Cardiac muscle cell (in vitro differentiated cells and primary cell): ENCODE measurements at places on chromosomes 16 and 17. TPM values are rescaled to one million over a fixed set of nuclear protein-coding genes. Genes with fewer than 3 reads are reported as not detected.

GRCh38 chr17:74798239-74798707 lies 22.1 kb upstream of the NAT9 start:
- peaks cover 29% of the 10 kb centered on the region for H3K4me1 ChIP-seq
- H3K36me3 ChIP-seq = no peaks in the 10 kb centered on the region
- no peak overlapping the region for H3K4me3 ChIP-seq
- no peaks in the 10 kb centered on the region for H3K27me3 ChIP-seq

ANKRD40CL gene
- not detected in 2 replicates for total RNA-seq

- H3K36me3 ChIP-seq = no peaks in the 10 kb centered on the region
- H3K4me3 ChIP-seq = peak overlapping the region; percentile 41
- no peak for DNase-seq
- peaks cover 33% of the 10 kb centered on the region for H3K4me1 ChIP-seq
- H3K27ac ChIP-seq = no peak overlapping the region
Observed at GRCh38 chr17:13599864-13600263, 1.9 kb downstream of the HS3ST3A1 start.

DNA sequence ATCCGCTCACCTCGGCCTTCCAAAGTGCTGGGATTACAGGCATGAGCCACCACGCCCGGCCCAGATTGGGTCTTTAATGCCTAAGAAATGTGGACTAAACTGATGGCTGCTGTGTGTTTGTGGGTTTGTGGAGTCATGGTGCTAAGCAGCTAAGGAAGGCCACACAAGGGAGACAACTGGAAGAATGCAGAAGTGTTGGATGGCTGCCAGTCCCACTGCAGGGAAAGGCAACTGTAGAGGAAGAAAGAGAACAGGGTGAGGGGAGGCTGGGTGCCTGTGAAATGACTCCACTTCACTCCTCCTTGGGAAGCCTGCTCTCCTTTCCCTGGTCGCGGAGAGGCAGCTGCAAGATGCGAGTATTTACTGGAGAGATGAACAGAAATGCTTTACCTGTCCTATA lies 23.5 kb upstream of the SIAH1 start:
- H3K4me3 ChIP-seq = no peak overlapping the region
- no peaks in the 10 kb centered on the region for H3K4me1 ChIP-seq
- peak; percentile 89 for DNase-seq
- no peaks in the 10 kb centered on the region for H3K27me3 ChIP-seq
- no peak overlapping the region for H3K27ac ChIP-seq

KRT39 gene
- not detected in 2 replicates for total RNA-seq

- peaks cover 16% of the 10 kb centered on the region for H3K36me3 ChIP-seq
- peak overlapping the region; percentile 63 for H3K4me3 ChIP-seq
- peaks cover 40% of the 10 kb centered on the region for H3K27me3 ChIP-seq
- peak; percentile 61 for DNase-seq
- H3K4me1 ChIP-seq = peaks cover 21% of the 10 kb centered on the region
Observed at GRCh38 chr17:61400066-61400716, 548 bp downstream of the TBX2 start.

DNA sequence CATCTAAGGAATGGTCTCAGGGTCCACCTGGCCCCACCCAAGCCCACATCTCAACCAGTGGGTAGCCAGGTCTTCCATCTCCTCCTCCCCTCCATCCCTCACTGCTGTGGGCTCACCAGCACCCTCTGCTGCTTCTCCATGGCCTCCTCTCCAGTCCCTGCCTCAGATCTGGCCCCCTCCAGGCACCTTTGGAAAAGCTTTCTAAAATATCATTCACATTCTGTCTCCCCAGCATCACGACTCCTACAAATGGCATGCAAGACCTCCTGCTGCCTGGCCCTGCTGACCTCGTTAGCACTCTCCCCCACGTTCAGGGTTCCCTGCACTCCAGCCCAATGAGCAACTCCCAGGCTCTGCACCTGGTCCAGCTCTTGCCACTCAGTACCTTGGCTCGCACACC lies 13.7 kb downstream of the GLP2R start:
- H3K4me1 ChIP-seq = no peaks in the 10 kb centered on the region
- no peak overlapping the region for H3K4me3 ChIP-seq
- H3K27me3 ChIP-seq = no peaks in the 10 kb centered on the region
- no peaks in the 10 kb centered on the region for H3K36me3 ChIP-seq

GRCh38 chr16:17364319-17365210 lies 106.2 kb downstream of the XYLT1 start:
- no peaks in the 10 kb centered on the region for H3K27me3 ChIP-seq
- no peaks in the 10 kb centered on the region for H3K4me1 ChIP-seq
- no peaks in the 10 kb centered on the region for H3K36me3 ChIP-seq
- DNase-seq = no peak

GRCh38 chr16:26454102-26454501 lies 612.6 kb upstream of the C16orf82 start:
- no peak overlapping the region for H3K4me3 ChIP-seq
- no peaks in the 10 kb centered on the region for H3K36me3 ChIP-seq
- H3K4me1 ChIP-seq = no peaks in the 10 kb centered on the region
- H3K27me3 ChIP-seq = no peaks in the 10 kb centered on the region
- no peak overlapping the region for H3K27ac ChIP-seq
- DNase-seq = no peak

DNA sequence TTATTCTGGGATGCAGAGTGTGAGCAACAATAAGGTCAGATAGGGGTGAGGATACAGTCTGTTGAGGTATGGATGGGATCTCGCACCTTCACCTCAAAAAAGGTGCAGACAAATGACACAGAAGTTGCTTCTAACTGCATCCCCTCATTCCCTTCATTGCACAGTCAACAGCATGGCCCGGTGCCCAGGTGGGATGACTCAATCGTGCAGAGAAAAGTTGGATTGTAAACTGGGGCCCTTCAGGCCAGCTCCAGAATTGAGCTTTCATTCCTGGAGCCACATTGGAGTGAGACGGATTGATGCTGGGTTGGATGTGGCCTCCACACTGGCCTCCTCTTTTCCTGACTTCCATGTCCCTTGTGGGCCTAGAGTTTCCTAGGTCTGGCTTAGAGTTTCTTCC lies 977.4 kb downstream of the KCNJ18 start:
- no peak overlapping the region for H3K4me3 ChIP-seq
- no peaks in the 10 kb centered on the region for H3K36me3 ChIP-seq
- no peaks in the 10 kb centered on the region for H3K4me1 ChIP-seq
- H3K27ac ChIP-seq = no peak overlapping the region

ADAM11 gene
- total RNA-seq = 72.3 and 116 TPM in 2 replicates

ARHGAP44 gene
- total RNA-seq = 7.1 and 13.5 TPM in 2 replicates

FBXL16 gene
- 0.12 and 0.74 TPM in 2 replicates for total RNA-seq

DNA sequence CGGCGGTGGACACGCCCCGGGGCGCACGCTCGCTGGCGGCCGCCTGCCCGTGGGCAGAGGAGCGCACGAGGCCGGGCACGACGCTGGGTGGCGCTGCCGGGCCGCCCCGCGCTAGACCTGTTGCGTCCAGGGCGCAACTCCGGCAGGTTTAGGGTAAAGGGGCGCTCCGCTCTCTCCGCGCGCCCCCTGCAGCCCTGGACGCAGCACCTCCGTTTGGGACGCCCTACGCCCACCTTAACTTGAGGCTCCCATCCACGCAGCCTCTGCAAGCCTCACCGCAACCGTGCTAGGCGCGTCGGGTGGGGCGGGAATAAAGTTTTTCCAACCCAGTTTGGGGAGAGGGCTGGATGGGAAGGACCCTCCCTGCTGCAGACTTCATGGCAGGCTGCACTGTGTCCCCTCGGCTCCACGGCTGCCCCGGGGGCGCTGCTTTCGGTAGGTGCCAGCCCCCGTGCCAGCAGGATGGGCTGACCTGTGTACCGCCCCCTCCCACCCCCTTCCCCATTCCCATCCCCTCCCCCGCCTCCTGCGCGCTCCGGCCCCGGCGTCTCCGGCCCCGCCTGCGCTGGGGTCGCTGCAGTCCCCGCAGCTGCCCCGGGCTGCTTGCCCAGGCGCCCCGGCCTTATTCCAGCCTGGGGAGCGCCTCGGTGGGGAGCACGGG lies at the start of gene SYT17:
SYT17 (plus strand) TSS at position 531 of the 661 bp plus-strand sequence. CDS start 407 bp downstream, outside the sequence.
- DNase-seq = peak; percentile 79
- H3K27me3 ChIP-seq = peaks cover 33% of the 10 kb centered on the region
- no peaks in the 10 kb centered on the region for H3K36me3 ChIP-seq
- no peak within 1 kb of the TSS for H3K27ac ChIP-seq

GRCh38 chr16:13702614-13703013 lies 217.3 kb upstream of the ERCC4 start:
- no peak overlapping the region for H3K27ac ChIP-seq
- H3K4me3 ChIP-seq = no peak overlapping the region
- no peaks in the 10 kb centered on the region for H3K27me3 ChIP-seq
- no peaks in the 10 kb centered on the region for H3K4me1 ChIP-seq
- H3K36me3 ChIP-seq = no peaks in the 10 kb centered on the region

KRT27 gene
- total RNA-seq = not detected in 2 replicates

- H3K4me1 ChIP-seq = no peaks in the 10 kb centered on the region
- H3K27me3 ChIP-seq = no peaks in the 10 kb centered on the region
- no peaks in the 10 kb centered on the region for H3K36me3 ChIP-seq
- no peak for DNase-seq
Observed at GRCh38 chr17:66981983-66982508, 17.5 kb downstream of the CACNG4 start.

- H3K27ac ChIP-seq = no peak overlapping the region
- no peak overlapping the region for H3K4me3 ChIP-seq
- H3K4me1 ChIP-seq = no peaks in the 10 kb centered on the region
Observed at GRCh38 chr16:22321340-22322001, 24.3 kb downstream of the POLR3E start.

DNA sequence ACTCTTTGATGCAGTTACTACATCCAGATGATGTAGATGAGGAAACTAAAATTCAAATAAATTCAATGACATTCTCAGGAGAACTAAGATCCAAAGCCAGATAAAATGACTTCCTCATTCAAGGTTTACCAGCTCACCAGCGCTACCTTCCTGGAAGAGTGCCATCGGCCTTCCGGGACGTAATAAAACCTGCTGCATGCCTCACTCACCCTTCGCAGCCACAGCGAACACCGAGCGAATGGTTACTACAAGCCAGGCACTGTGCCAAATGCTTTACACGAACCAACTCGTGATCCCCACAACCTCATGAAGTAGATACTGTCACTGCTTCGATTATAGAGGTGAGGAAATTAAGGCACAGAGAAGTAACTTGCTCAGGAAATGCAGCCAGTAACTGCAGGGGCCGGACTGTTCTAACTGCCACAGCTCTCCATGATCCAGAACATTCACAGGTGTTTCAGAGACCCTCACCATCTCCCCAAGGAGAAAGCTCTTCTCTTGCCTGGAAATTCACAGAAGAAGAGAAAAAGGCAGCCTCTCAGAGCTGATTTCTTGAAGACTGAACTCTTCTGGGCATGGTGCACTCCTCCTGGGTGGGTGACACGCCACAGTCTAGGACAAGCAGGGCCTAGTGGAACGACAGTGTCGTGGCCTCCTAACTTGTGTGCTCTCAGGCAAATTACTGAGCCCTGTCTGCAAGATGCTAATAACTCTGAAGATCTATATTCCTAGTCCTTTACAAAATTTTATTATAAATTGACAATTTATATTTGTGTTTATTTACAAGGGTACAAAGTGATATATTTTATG lies 46.8 kb downstream of the HIC1 start:
- no peaks in the 10 kb centered on the region for H3K27me3 ChIP-seq
- no peak overlapping the region for H3K4me3 ChIP-seq
- no peaks in the 10 kb centered on the region for H3K36me3 ChIP-seq

DNAAF1 gene
- total RNA-seq = 0.51 and 1.3 TPM in 2 replicates

DNA sequence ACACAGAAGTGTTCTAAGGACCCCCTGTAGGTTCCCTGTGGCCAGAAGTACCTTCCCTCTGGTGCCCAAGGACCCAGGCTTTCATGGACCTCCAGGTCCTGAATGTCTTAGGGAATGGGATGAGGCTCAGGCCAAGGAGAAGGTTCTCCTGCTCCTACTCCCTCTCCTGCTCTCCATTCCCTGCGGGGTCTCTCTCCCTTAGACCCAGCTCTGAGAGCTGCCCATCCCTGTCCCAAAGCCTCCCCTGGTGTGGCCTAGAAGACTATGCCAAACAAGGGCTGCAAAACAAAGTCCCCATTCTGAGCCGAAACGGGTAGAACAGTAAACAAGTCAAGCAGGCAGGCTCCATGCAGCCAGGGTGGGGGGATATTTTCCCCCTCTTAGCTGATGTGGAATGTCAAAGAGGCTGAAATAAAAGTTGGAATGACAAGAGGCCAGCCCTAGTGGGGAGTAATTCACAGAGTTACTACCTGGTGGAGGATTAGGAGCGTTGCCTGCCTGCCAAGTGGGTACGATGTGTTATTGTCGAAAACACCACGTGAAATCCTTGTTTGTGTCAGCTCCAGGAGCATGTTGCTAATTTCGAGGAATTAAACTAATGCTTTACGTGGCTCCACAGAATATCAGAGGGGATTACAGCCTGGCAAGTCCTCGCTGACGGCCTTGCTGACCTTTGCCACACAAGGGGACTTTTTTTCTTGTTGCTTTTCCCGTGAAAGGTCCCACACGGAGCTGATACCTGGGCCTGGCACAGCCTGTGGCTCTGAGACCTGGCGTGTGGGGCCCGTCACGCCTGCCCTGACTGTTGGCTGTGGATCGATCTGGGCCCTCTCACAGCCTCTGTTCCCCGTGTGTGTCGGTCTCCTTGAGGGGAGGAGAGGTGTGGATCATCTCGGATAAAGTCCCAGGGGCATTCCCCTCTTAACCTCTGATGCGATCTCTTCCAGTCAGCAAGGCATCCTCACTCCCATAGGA lies 2.9 kb downstream of the WFIKKN2 start:
- H3K4me3 ChIP-seq = no peak overlapping the region
- no peaks in the 10 kb centered on the region for H3K27me3 ChIP-seq
- H3K36me3 ChIP-seq = no peaks in the 10 kb centered on the region
- no peak for DNase-seq
- H3K4me1 ChIP-seq = peaks cover 15% of the 10 kb centered on the region

DNA sequence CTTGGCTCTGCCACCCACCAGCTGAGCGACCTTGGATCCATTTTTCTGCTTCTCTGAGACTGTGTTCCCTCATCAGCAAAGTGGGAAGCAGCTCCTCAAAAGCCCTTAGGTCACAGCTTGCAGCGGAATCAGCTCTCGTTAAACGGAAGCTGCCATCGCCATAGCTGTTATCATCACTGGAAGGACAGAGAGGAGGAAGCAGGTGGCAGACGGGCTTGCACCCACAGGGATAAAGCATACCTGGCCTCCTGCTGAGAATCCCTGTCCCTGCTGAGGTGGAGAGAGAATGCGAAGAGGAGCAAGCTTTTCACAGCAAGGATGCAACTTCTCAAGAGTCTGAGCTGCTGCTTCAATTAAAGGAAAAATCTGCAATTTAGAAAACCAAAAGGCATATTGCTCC lies 106.6 kb downstream of the CLEC16A start:
- no peak for DNase-seq
- no peaks in the 10 kb centered on the region for H3K36me3 ChIP-seq
- H3K4me3 ChIP-seq = no peak overlapping the region
- H3K4me1 ChIP-seq = peaks cover 9% of the 10 kb centered on the region

DNA sequence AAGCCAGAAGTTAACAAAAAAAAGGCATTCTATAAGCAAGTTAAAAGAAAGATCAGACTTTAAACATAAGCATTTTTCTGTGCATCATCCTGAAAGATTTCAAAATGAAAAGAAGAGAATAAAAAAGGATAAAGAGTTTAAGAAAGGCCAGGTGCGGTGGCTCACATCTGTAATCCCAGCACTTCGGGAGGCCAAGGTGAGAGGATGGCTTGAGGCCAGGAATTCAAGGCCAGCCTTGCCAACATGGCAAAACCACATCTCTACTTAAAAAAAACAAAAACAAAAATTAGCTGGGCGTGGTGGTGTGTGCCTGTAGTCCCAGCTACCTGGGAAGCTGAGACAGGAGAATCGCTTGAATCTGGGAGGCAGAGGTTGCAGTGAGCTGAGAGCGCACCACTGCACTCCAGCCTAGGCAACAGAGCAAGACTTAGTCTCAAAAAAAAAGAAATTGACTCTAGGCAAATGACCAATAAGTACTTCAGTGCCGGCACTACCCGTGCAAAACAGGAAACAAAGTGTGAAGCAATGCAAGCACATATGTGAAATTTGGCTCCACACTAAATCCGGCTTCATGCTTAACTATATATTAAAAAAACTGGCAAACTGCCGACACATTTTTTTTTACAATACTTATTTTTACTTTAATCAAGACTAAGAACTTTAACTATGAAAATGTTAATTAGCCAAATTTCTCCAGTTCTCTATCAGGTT lies 83.2 kb upstream of the C17orf78 start:
- no peaks in the 10 kb centered on the region for H3K27me3 ChIP-seq
- no peaks in the 10 kb centered on the region for H3K36me3 ChIP-seq
- DNase-seq = peak; percentile 88
- H3K4me3 ChIP-seq = no peak overlapping the region
